NCI-H1092 (cell line): ENCODE measurements at places on chromosomes 2 and 18.

GRCh38 chr2:65227020-65227455, 593 bp upstream of the ACTR2 start:
- no peak for DNase-seq

DNA sequence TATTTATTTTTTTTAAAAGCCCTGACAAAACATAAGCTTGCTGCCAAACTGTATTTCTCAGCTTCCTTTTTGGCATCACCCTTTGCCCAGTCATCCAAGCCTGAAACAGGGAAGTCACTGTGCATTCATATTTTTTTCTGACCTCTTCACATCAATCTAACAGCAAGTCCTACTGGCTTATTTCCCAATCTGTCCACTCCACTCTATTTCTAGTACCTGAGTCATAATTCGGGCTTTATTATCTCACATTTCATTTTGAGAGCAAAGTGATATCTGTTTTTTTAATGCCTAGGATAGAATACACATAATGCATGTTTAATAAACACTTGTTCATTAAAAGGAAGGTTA, 5.1 kb downstream of the HNMT start:
- DNase-seq = peak; percentile 78

- DNase-seq = no peak
Observed at GRCh38 chr2:102726128-102727087, 35.4 kb upstream of the TMEM182 start.

DNA sequence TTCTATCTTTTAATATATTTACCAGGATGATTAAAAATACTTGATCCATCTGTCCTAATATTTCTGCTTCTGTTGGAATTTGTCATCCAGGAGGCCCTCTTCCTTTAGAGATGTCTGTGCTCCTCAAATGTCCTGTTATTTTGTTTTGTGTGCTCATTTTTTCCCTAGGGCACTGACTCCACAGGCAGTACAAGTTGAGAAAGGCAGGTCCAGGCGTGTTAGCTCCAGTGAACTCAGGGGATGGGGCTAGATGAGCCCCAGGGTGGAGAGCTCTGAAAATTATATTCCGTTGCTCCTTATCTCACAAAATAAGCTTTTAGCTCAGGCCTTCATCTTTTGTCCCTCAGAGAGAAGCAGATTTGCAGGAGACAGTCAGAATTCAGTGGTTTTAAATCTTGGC, 105.7 kb downstream of the SLC4A3 start:
- DNase-seq = no peak

- DNase-seq = no peak
Observed at GRCh38 chr2:193272011-193272410, 1077.3 kb upstream of the TMEFF2 start.

DNA sequence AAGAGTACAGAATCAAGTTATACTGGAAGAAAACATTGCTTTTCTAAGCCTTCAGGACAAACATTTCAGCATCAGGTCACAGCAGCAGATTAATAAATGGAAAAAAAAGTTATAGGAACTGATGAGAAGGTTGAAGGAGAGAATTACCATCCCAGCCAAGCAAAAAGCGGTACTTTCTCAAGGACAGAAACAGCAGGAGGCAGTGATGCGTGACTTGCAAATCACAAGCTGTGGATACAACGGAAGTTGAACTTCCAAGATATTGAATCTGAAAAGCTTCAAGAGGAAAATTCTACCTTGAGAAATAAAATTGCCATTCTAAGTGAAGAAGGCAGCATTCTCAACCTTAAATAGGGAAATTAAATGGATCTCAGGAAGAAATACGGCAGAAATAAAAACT, 18.5 kb upstream of the SERPINB12 start:
- no peak for DNase-seq

DNA sequence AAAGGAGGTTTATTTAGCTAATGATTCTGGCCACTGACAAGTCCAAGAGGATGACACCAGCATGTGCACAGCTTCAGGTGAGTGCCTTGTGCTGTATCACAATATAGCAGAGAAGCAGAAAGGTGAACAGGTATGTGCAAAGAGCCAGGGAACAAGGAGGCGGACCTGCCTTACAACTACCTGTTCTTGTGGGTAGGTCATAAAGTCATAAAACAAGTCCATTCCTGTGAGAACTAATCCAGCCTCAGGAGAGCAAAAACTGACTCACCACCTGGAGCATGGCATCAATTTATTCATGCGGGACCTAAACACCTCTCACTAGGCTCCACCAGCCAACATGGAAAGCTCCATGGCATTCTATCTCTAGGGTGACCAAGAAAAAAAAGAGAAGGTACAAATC, 234.2 kb downstream of the ASXL3 start:
- DNase-seq = no peak

DNA sequence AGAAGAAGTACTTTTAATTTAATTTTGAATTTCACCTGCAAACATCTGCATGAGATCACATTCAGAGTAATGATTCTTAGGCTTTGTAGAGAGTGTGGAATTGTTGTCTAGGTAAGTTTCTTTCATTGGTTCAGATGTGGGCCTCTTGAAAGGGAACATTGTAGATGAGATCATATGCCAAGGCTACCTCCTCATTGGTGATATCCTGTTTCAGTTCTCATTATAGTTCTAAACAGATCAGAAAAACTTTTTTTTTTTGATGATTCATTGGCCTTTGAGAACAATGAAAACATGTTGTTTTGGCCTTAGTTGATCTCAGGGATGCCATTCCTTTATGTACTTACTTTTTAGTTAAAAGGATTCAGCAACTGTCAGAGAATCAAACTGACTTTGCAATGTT, 44.5 kb downstream of the EML6 start:
- DNase-seq = no peak

DNA sequence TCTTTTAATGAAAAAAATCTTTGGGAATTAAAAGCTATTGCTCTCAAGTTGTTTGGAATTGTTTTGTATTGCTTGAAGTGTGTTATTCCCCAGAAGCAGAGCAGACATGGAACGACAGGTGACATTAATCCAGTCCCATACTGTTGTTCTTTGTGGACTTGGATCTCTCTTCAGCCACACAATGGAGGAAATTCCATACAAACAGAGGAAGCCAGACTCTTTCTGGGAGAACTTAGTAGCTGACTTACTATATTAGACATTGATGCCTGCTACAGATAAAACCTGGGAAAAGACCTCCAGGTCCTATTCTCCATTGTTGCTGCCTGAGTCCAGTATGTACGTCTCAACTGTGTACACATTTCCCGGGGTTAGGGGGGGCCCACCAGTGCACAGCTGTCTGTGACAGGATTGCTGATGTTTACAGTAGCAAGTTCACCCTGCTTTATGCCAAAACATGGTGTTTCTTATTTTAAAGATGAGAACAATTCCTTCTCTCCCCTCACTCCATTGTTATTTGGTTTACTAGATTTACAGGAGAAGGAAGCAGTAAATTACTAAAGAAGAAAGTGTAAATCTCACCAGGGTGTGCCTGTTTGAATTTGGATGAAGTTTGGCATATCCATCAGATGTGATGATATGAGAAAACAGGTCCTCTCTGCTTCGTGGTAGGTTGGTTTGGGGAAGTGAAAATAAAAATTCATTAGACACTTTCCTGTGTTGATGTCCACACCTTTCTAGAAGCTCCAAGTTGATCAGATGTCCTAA, 142.4 kb upstream of the RBBP8 start:
- DNase-seq = no peak

- no peak for DNase-seq
Observed at GRCh38 chr18:38116716-38117115, 551.1 kb upstream of the CELF4 start.

GRCh38 chr2:45712570-45712969, 61.1 kb downstream of the PRKCE start:
- DNase-seq = no peak

DNA sequence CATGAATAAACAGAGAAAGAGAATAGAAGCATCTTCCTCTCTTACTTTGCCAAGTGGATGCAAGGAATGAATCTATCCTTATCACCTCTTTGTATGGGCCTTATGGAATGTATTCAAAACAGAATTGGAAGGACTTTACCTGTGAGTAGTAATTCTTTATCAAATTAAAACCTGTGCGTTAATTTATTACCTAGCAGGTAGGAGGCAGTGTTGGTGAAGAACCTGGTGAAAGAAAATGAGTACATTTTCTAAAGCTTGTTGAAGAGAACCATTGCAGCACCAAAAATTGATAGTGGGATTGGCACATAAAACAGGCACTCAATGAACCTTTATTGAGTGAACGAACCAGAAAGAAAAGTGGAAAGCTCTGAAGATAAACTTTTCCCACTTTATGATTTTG, 1302.1 kb upstream of the CELF4 start:
- DNase-seq = no peak

DNA sequence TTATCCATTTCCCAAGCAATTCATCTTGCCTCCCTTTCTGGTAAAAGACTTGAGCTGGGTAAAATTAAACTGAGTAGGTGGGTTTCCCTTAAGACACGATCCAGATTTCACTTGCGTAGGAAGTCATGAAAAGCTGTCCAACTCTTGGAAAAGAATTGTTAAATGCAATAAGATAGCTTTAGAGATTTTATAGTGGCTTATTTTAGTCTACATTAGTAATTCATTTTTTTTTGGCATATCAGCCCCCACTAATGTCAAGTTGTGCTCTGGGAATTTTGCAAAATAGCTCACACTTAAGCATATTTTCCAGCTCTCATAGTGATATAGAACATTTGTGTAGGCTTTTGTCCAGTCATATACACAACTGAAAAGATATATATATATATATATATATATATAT, 344.7 kb upstream of the FIGN start:
- DNase-seq = no peak

DNA sequence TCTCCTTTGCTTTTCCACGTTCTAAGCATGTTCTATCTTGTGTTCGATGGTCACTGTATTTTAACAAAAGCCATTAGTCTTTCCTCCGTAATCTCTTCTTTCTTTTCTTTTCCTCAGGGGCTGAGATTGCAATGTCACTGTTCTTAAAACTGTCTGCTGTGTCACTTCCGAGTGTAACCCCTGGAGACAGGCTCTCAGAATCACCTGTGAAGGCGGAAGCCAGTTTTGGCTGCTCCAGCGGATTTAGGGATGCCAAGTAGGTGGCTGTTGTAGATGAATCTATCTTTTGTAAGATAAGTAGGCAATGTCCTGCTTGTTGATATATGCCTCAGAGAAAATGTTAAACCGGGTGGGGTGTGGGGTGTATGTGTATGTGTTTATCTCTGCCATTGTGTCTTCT, 94.7 kb upstream of the L3MBTL4 start:
- DNase-seq = no peak

DNA sequence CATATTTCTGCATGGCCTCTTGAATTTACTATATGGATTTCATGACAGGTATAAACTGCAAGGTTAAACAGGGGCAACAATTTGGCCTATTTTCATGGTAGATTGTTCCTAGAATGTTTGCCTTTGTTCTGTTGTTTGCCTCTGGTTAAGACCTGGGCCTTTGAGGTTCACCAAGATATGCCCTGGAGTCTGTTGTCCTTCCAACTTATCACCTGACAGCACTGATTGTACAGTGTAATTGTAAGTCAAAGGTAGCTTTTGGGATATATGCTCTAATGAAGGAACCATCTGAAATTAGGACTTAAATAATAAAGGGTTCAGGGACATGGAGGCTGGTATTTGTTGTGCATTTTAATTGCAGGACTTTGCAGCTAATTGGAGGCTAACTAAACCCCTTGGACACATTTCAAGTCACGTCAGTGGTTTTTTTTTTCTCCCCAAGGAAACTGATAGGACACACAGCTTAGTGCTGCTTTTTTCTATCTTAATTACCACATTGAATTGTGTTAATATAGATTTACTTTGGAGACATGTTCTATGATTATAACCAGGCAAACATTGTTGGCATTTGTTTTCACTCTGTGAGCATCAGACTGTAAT, 771.2 kb upstream of the LINC00305 start:
- no peak for DNase-seq

GRCh38 chr2:64979744-64980143, 9.5 kb upstream of the SLC1A4 start:
- no peak for DNase-seq

DNA sequence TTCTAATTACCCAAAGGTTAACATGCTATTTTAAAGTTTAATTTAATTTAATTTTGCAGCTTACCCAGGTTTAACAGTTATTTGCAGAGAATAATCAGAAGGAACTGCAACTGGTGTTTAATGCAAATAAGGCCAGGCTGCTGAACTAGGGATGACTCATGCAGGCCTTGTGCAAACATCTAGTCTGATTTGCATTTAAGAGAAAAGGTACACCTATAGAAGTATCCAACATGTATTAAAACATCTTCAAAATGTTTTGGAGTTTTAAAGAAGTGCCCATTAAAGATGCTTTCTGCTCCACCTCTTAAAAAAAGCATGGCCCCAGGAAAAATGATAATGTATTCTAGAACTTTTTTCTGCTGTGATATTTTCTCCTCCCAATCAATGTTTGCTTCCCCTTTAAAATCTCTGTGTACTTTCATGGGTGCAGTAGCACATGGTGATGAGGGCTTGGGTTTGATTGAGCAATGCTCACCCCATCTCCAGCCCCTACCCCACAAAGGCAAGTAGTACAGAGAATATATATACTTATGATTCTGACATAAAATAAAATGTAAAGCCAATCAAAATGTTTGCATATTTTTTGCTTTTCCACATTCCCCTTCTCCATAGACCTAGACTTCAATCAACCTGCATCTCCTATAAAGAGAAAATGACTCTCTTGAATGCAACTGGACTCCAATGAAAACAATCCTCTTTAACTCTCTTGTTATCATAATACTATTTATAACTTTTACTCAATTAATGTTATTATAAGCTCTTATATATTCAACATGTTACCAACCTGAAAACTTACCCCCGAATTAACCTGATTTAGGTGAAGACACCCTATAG, 54.1 kb downstream of the ATP8B1 start:
- no peak for DNase-seq

DNA sequence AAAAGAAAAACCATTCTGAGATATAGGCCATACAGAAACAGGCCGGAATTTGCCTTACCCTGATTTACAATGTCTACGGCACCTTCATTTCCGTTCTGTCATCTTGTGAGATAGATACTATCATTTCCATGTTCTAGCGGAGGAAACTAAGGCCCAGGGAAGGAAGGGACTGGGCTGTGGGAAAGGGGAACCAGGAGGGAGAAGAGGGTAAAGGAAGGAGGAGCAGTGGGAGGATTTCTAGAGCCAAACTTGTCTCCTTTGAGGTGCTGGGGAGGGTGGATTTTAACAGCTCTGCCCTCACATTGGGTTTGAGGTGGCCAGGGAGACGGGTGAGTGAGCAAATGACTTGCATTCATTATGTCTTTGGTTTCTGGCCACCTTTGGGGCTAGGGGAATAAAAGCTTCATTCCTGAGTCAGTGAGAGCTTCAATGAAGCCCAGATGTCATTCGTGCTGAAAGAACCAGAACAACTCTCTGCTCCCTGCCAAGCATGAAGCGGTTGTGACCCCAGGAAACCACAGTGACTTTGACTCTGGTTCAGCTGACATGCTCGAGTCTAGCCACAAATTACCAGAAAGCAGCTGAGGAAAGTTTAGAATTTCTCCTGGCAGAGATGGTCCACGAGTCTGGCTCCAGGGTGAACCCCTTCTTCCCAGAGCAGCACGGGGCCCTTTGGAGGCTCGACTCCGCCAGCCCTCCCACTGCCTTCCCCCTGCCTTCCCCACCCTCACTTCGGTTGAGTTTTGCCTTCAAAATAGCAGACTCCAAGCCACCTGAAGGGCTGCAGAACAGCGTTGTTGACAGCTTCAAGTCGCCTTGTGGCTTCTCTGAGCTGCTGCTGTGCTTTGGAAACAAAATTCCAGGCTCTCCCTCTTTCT, 3.8 kb downstream of the ACTG2 start:
- no peak for DNase-seq

- no peak for DNase-seq
Observed at GRCh38 chr2:37665604-37666362, 5.7 kb downstream of the CDC42EP3 start.
